Stimulated activated CD4-positive, alpha-beta T cell treated with anti-CD3 and anti-CD28 coated beads, Interleukin-1b, Interleukin-23, amount 100 ng/mL, for 1 hour (primary cell): ENCODE measurements at places on chromosomes 4 and X.

DNA sequence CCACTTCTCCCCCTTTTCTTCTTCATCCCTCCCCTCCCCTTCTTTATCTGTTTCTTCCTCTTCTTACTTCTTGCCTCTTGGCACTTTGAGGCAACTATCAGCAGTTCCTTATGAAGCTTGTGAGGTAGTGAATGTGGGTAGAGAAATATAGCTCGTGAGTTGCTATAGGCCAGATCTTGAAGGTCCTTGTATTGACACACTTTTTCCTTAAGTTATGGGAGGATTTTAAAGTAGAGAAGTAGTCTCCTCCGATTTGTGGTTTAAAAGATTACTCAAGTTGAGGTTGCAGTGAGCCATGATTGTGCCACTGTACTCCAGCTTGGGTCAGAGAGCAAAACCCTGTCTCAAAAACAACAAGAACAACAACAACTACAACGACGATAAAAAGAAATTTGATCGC lies 3.4 kb upstream of the RRAGB start:
- no peak for DNase-seq

DNA sequence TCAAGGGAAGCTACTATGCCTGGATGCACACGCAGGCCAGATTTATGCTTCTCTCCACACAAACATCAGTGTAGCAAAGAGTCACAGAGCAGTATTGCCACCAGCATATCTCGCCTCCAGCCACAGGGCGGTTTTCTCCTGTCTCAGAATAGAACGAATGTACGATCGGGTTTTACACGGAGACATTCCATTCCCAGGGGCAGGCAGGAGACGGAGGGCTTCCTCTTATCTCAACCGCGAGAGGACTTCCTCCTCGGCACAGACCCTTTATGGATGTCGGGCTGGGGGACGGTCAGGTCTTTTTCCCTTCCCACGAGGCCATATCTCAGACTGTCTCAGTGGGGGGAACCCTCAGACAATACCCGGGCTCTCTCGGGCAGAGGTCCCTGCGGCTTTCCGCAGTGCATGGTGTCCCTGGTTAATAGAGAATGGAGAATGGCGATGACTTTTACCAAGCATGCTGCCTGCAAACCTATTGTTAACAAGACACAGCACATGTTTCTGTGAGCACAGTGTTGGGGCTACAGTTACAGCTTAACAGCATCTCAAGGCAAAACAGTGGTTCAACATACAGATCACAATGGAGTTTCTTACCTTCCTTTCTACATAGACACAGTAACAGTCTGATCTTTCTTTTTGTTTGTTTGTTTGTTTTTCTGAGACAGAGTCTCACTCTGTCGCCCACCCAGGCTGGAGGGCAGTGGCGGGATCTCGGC lies 24.1 kb downstream of the CSF2RA start:
- DNase-seq: no peak

- DNase-seq: no peak
Measured at GRCh38 chr4:110343534-110343933, 132.4 kb upstream of the ENPEP start.

GRCh38 chrX:88903989-88904718 lies 157.1 kb downstream of the CPXCR1 start:
- no peak for DNase-seq

DNA sequence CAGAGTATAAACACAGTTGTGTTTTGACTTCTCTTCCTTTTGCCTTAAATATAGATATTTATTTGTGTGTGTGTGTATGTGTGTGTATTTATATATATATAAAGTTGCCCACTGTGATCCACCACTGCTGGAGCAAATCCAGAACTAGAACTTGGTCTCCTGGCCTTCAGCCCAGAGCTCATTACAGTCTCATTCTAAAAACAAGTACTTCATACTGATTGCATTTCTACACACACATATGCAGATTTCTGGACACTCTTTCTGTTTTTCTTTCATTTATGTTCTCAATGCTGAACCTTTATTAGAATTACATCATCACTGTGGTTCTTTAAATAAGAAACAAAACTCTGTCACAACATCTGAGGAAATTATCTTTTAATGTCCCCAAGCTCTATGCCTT lies 381 bp downstream of the TXK start:
- DNase-seq: no peak

GRCh38 chr4:69214716-69215115 lies at the start of gene UGT2B11:
UGT2B11 (minus strand) TSS chr4:69214748; CDS start chr4:69214722, 26 bp downstream.
- DNase-seq: no peak

GRCh38 chrX:154751203-154751668 lies 359 bp upstream of the GAB3 start:
- DNase-seq: no peak

DNA sequence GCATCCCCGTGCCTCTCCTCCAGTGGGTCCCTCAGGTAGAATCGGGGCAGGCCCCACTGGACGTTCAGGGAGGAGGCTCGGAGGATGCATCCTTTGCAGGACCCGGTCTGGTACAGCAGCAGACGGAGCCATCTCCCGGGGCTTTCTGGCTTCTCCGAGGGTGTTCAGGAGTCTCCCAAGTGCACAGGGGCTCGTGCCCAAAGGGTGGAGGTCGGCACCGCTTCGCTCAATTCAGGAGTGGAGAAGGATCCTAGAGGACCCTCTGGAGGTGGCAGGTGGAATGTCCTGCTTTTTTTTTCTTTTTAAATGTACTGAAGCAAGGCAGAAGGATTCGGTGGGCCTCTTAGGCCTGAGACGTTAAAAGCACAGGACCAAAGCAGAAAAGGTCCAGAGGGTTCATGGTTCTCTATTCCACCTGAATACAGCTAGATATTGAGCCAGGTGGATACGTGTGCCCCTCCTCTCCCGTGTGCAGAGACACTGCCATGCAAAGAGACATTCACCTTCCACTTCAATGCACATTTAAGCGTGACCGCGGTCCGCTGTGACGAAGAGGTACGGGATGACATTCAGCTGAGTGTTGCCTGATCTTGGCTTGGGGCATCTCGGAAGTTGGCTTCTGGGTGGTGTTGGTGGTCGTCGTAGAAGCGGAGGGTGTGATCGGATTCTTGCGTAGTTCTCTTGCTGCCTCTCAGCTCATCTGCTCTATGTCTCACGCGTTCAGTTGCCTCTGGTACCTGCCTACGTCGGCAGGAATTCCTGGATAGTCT lies 281.2 kb upstream of the AGTR2 start:
- DNase-seq: no peak

DNA sequence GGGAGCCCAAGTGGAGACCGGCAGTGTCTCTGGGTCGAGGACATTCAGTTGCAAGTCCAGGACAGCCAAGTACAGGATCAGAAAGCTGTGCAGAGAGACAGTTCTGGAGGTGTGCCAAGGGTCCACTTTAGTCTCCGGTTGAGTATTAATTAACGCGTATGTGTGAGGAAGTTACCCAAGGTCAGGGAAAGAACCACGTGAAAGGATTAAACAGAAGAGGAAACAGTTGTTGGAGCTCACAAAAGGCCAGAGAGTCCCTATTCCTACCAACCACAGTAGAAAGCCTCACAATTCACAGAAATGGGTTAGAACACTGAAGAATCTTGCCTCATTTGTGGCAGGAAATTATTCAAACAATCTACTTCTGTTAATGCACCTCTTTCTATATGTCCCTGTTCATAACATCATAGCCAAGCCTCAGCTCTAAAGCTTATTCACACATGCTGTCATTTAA lies 17.9 kb upstream of the NSUN7 start:
- no peak for DNase-seq

DNA sequence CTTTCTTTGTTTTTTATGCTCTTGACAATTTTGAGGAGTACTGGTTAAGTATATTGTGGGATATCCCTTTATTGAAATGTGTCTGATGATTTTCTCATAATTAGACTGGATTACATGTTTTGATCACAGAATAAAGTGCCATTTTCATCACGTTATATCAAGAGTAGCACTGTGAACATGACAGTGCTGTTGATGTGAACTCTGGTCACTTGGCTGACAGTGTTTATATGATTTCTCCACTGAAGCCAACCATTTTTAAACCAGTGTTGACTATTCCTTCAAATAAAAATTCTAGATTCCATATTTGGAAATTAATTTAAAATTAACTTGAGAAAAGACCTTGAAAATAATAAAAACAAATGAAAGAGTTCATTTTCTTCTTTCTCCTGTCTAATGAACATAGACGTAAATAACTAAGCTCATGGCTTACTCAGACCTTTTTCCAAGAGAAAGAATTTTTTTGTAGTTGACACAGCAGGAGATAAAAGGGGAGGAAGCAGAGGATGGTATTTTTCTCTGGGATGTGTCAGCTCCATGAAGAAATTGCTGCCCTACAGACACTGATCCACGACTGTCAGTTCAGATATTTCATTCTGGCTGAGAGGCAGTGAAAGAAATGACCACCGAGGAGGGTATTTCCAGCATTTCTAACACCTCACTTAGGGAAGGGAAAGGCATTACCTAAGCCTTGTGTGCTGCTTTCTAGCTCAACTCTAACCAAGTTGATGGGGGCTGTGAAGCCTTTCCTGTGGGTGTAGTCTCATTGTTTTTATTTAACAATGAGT lies 150.9 kb upstream of the ANK2 start:
- DNase-seq: no peak

GRCh38 chrX:68286076-68286475 lies 147.2 kb downstream of the OPHN1 start:
- DNase-seq: no peak

GRCh38 chr4:109169170-109169569 lies 133.3 kb downstream of the COL25A1 start:
- DNase-seq: no peak

- no peak for DNase-seq
Measured at GRCh38 chr4:74042681-74043080, 4.2 kb upstream of the CXCL3 start.

GRCh38 chrX:87003031-87003430 lies 514.6 kb upstream of the KLHL4 start:
- DNase-seq: no peak

GRCh38 chr4:100367451-100367850 lies 150.4 kb downstream of the EMCN start:
- no peak for DNase-seq

GRCh38 chrX:153435845-153436244 lies 10.0 kb downstream of the TREX2 start:
- DNase-seq: no peak

GRCh38 chr4:159606835-159607234 lies 504.0 kb downstream of the RAPGEF2 start:
- no peak for DNase-seq

DNA sequence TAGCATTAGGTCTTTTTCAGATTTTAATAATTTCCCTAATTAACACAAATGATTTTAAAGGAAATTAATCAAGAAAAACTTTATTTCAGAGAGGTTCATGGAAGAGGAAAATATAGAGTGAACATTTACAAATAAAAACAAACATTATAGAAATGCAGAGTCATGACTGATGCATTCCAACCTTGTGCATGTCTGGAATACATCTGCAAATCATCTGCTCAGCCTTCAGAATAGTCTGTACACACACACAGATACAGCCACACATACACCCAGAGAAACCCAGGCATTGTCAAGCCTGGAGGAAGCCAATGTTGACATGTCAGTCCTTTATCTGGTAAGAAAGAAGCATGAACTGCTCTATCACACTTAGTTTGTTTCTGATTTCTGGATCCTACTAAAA lies 61.3 kb upstream of the NFKB1 start:
- DNase-seq: no peak

DNA sequence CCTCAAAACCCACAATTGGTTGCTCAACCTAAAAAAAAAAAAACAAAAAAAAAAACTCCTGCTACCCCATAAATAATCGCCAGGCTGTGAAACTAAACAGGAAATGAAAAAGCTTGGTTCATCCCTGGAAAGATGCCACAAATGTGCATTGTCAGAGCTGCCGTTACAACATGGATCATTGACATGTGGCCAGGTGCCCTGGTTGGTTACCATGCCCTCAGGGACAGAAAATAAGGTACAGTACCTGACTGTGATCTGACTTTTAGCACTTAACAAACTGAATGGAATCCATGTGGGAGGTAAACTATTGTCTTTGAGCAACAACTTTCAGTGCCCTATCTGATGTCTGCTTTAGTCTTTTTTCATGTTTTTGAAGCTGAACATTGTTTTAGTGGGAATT lies 118.0 kb upstream of the RPL34 start:
- DNase-seq: no peak

DNA sequence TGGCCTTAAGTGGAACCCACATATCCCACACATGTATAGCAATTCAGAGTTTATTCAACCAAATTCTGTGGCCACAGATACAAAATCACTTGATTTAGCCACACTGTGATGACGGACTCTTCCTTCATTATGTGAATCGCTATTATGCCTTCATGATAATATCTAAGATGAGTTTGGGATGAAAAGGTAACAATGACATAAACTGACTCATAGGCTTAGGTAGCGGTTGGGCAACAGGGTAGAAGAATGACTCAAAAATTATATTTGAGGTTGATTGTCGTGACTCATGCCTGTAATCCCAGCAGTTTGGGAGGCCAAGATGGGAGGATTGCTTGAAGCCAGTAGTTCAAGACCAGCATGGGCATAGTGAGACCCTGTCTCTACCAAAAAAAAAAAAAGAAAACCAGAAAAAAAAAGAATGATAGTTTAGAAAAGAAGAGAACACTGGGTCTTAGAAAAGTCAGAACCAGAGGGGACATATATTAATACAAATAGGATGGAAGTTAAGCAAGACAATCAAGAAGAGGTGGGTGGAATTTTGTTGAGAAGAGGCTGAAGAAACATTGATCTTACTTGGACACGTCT lies 70.4 kb upstream of the USP9X start:
- no peak for DNase-seq

- DNase-seq: no peak
Measured at GRCh38 chr4:83855044-83855443, 319.1 kb downstream of the GPAT3 start.

DNA sequence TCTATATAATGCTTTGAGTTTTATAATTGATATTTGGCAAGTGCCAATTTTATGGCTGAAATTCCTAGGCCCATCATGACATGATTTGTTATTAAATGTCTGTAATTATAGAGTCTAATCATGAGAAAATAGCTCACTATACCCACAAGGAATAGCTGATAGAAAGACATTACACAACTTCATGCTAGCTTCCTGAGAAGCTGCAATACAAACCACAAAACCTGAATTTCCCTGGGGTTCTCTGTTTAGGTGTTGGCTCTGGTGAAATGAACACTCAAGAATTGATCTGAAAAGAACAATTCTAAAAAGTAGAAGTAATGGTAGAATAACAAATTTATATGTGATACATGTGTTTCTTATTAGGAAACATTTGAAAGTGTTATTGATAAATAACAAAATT lies 169.6 kb downstream of the GASK1B start:
- no peak for DNase-seq

DNA sequence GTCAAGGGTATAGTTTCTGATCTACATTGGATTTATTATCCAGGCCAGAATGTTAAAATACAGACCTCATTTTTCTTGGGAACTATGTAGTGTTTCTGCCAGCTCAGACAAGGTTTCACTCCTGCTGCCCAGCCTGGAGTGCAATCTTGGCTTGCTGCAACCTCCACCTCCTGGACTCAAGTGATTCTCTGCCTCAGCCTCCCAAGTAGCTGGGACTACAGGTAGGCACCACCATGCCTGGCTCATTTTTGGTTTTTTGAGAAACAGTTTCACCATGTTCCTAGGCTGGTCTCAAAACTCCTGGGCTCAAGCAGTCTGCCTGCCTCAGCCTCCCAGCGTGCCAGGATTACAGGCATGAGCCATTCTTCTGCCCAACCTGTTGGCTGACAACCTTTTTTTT lies 5.7 kb downstream of the RPL34 start:
- no peak for DNase-seq
